ENCODE measurements at places on chromosomes 7 and 10. TPM values are rescaled to one million over a fixed set of nuclear protein-coding genes. Genes with fewer than 3 reads are reported as not detected.

LRRC61 gene
- 9.4 TPM for total RNA-seq

ZNF800 gene
- total RNA-seq, result 71.7 TPM

LHFPL3 gene
- total RNA-seq, result not detected

PCDH15 gene
- not detected for total RNA-seq

GSTO1 gene
- total RNA-seq, result 49.1 TPM

NME8 gene
- not detected for total RNA-seq

GPAM gene
- total RNA-seq, result 4.3 TPM

DBNL gene
- total RNA-seq, result 152 TPM

SPAM1 gene
- not detected for total RNA-seq

CYP2C9 gene
- not detected for total RNA-seq

RNF32 gene
- total RNA-seq, result 0.81 TPM

- peaks cover 29% of the 10 kb centered on the region for H3K4me1 ChIP-seq
- no peak overlapping the region for H3K4me3 ChIP-seq
- DNase-seq, result no peak
- no peaks in the 10 kb centered on the region for H3K27me3 ChIP-seq
- H3K27ac ChIP-seq, result no peak overlapping the region
Measured at GRCh38 chr10:32937911-32938424, 20.1 kb downstream of the ITGB1 start.

- no peak overlapping the region for H3K4me3 ChIP-seq
- no peaks in the 10 kb centered on the region for H3K27me3 ChIP-seq
- H3K4me1 ChIP-seq, result no peaks in the 10 kb centered on the region
- H3K27ac ChIP-seq, result no peak overlapping the region
- no peak for DNase-seq
Measured at GRCh38 chr10:81600185-81600584, 274.8 kb upstream of the NRG3 start.

DNA sequence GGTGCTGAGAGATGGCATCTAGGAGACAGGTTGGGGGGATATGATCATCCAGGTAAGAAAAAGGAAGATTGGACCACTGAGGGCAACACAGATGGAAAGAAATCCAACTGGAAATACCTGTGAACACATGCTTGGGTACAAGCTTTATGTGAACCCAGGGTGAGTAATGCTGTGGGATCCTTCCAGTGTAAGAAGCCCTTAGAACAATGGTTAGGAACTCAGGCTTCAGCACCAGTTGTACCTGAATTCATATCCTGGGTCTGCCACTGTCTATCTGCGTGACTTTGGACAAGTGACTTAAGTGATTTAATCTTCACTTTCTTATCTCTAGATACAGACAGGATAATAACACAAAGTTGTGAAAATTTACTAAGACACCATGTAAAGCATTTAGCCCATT lies 131.0 kb downstream of the ST7 start:
- peaks cover 6% of the 10 kb centered on the region for H3K4me1 ChIP-seq
- no peaks in the 10 kb centered on the region for H3K27me3 ChIP-seq
- H3K27ac ChIP-seq, result no peak overlapping the region
- no peak for DNase-seq
- H3K4me3 ChIP-seq, result no peak overlapping the region

DNA sequence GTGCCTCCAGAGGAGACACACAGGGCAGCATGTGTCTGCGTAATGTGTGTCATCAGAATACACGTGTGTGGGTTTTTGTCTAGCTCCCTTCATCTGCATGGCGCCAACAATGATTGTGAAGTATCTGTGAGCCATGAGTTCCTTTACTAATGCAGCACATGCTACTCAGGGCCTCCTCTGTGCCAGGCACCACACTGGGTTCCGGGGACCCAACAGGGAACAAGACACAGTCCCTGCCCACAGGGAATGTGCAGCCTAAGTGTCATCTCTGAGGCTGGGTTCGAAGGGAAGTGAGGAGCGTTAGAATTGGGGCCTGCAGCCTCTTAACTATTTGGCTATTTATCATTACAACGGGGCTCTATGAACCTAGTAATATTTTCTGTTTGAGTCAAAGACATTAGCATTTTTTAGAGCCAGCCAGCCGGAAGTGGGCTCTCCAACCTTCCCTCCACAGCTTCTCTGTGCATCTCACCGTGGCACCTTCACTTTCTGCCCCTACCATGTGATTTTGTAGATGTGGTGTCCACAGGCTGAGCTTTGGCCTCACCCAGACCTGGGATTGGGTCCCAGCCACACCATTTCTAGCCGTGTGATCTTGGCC lies 43.9 kb upstream of the SRGN start:
- peak overlapping the region; percentile 20 for H3K4me3 ChIP-seq
- DNase-seq, result no peak
- H3K27ac ChIP-seq, result peak overlapping the region; percentile 50
- H3K27me3 ChIP-seq, result no peaks in the 10 kb centered on the region
- H3K4me1 ChIP-seq, result peaks cover 38% of the 10 kb centered on the region

GRCh38 chr7:37448011-37448635 lies 541 bp downstream of the ELMO1 start:
- DNase-seq, result no peak
- peak overlapping the region; percentile 89 for H3K27ac ChIP-seq
- no peaks in the 10 kb centered on the region for H3K27me3 ChIP-seq
- H3K4me3 ChIP-seq, result peak overlapping the region; percentile 83
- H3K4me1 ChIP-seq, result peaks cover 8% of the 10 kb centered on the region
- no peaks in the 10 kb centered on the region for H3K36me3 ChIP-seq

GRCh38 chr7:111108496-111108895 lies 17.6 kb downstream of the LRRN3 start:
- H3K4me3 ChIP-seq, result no peak overlapping the region
- no peaks in the 10 kb centered on the region for H3K27me3 ChIP-seq
- no peaks in the 10 kb centered on the region for H3K36me3 ChIP-seq
- DNase-seq, result no peak
- no peaks in the 10 kb centered on the region for H3K4me1 ChIP-seq

- no peak for DNase-seq
- no peaks in the 10 kb centered on the region for H3K27me3 ChIP-seq
- H3K4me3 ChIP-seq, result no peak overlapping the region
- H3K27ac ChIP-seq, result no peak overlapping the region
Measured at GRCh38 chr7:96347471-96347870, 25.6 kb upstream of the SLC25A13 start.

- DNase-seq, result no peak
- H3K4me1 ChIP-seq, result no peaks in the 10 kb centered on the region
- H3K27ac ChIP-seq, result no peak overlapping the region
- no peaks in the 10 kb centered on the region for H3K36me3 ChIP-seq
Measured at GRCh38 chr10:9786576-9786975, 1231.1 kb upstream of the CELF2 start.

DNA sequence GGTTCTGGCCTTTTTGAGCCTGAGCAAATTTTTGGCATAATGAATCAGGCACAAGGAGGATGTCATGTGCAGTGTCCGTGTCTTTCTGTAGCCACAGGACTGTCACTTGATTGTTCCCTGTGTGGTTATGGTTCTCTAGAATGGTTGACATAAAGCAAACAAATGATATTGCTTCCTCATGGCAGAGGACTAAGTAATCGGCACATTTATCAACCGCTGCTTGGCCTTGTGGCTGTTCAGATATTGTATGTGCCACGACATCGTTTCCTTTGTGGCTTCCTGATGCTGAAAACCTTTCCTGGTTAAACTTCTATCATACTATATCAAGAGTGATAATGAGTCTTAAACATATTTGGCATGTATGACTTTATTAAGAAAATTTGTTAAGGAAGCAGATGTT lies 598.8 kb downstream of the SUGCT start:
- no peak for DNase-seq
- H3K4me1 ChIP-seq, result no peaks in the 10 kb centered on the region
- no peaks in the 10 kb centered on the region for H3K27me3 ChIP-seq
- H3K4me3 ChIP-seq, result no peak overlapping the region
- H3K36me3 ChIP-seq, result no peaks in the 10 kb centered on the region

DNA sequence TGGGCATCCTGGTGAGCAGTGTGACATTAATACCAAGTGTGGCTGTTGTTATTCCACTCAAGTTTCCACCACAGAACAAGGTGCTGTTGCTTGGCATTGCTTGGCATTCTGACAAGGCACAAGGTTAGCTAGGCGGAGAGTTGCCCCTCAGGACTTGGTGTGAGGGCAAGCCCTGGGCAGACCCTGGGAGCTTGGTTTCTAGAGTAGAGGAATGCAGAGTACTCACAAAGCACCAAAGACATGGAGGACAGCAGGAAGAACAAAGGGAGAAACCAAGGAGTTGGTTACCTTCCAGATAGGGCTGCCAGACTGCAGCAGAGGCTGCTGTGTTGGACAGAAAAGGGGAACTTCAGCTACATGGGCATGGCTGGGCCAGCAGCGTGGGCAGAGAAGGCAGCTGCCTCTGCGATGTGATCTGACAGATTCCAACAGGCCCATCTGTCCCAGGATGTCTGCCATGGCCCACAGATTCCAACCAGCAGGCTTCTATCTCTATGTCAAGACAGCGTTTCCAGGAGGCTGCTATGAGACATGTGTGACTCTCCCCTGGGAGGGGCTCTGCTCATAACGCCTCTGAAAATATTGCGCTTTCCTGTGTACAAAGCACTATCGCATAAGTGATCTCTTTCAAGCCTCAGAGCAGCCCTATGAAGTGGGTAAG lies 1.8 kb downstream of the GOLGA7B start:
- peaks cover 32% of the 10 kb centered on the region for H3K4me1 ChIP-seq
- peak overlapping the region; percentile 74 for H3K4me3 ChIP-seq
- DNase-seq, result no peak

DNA sequence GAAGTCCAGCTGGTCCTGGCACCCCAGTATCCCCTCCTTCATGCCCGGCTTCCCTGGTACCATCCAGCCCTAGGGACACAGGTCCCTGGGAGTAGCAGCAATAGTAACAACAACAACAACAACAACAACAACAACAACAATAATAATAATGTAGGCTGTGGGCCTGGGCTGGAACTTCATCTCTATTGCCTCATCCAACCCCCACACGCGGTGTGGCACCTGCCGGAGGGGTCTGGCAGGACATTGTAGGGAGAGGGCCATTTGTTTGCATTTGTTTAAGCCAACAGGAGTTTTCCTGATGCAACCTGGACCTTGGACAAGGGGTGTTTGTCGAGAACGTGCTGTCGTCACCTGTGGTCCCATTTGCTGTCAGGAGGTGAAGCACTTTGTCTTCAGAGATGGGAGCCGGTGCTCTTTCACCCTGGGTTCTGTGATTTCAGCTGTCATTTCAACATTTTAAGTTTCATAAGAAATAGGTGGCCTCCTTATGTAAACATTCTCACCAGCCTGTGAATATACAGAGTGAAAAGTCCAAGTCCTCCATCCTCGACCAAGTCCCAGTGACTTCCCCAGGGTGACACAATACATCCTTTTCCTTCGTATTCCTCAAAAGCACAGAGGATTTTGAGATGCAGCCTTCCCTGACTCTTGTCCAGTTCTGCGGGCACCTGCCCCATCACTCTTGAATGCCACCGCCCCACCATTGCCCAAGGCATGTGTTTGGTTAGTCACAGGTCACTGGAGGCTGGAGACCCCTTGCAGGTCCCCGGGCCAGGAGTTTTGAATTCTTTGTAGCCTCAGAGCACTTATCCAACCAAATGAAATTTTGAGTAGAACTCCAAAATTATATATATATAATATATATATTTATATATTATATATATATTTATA lies 9.2 kb downstream of the LHPP start:
- no peaks in the 10 kb centered on the region for H3K36me3 ChIP-seq
- no peak overlapping the region for H3K4me3 ChIP-seq
- no peaks in the 10 kb centered on the region for H3K27me3 ChIP-seq
- DNase-seq, result no peak

DNA sequence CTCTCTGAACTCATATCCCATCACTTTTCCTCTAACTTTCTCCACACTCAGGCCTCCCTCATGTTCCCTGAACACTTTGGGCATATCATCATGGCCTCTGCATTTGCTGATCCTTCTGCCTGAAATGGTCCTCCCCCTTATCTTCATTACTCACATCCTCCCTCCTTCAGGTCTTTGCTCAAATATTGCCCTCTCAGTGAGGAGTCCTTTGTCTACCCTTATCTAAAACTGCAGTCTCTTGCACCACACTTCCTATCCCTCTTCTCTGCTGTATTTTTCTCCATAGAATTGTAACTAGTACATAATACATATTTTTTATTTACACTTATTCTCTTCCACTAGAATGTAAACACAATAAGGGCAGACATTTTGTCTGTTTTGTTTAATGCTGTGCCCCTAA lies 41.7 kb downstream of the DNAJC1 start:
- H3K27me3 ChIP-seq, result no peaks in the 10 kb centered on the region
- no peak for DNase-seq
- H3K4me3 ChIP-seq, result no peak overlapping the region
- H3K4me1 ChIP-seq, result no peaks in the 10 kb centered on the region

DNA sequence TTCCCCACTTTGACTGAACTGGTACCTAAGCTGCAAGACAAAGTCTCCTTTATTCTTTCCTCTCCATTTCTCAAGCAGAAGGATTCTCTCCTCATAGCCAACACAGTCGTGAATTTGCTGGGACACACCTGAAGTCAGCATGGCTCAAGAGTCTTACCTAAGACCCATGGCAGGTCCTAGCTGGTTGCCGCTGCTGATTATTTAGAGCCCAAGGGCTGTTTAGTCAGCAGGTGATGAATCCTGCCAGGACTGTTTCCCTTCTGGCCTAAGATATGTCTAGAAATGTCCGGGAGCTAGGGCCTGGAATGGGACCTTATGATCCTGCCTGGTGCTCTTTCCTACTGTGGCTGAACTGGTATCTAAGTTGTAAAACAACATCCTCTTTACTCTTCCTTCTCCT lies 82.8 kb downstream of the AHCYL2 start:
- no peaks in the 10 kb centered on the region for H3K4me1 ChIP-seq
- H3K36me3 ChIP-seq, result no peaks in the 10 kb centered on the region
- no peaks in the 10 kb centered on the region for H3K27me3 ChIP-seq
- DNase-seq, result no peak
- no peak overlapping the region for H3K27ac ChIP-seq

GRCh38 chr10:18194634-18195033 lies 54.4 kb downstream of the CACNB2 start:
- H3K27me3 ChIP-seq, result no peaks in the 10 kb centered on the region
- H3K36me3 ChIP-seq, result no peaks in the 10 kb centered on the region
- H3K4me3 ChIP-seq, result no peak overlapping the region
- no peak overlapping the region for H3K27ac ChIP-seq
- no peaks in the 10 kb centered on the region for H3K4me1 ChIP-seq

GRCh38 chr10:116120688-116121455 lies 152.1 kb downstream of the GFRA1 start:
- no peaks in the 10 kb centered on the region for H3K4me1 ChIP-seq
- H3K36me3 ChIP-seq, result no peaks in the 10 kb centered on the region
- no peak overlapping the region for H3K4me3 ChIP-seq
- H3K27ac ChIP-seq, result no peak overlapping the region

DNA sequence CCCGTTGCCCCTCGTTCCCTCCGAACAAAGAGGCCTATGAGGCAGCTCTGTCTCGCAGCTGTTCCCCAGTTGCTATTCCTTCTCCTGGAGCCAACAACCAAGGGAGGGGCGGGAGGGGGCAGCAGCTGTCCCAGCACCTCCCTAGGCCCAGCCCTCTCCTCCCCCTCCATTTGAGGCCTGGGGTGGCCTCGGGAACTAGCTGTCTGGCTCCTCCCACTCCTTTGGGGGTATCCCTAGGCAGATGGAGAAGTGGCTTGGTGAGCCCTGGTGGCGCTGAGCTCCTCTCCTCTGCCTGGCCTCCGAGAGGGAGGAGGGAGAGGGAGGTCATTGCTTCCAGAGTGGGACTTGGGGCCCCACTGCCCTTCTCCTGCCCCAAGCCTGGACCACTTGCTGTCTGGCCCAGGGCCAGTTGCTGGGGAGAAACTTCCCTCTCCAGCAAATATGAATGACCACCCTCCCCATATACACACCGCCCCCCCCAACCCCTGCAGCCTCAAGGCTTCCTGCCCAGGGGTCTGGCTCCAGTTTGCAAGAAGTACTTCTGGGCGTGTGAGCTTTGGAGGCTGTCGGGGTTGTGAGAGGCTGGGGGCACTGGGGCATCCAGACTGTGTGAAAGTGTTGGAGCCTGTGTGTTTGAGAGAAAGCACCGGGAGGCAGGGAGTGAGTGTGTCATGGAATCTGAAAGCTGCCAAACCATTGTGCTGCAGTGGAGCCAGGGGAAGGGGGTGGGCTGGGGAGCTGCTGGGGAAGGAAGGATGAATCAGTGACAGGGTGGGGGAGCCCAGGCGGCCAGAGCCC lies 3.1 kb downstream of the FLNC start:
- DNase-seq, result no peak
- no peaks in the 10 kb centered on the region for H3K36me3 ChIP-seq
